Dermis lymphatic vessel endothelial cell (primary cell): ENCODE measurements at places on chromosomes 12 and 14. TPM values are rescaled to one million over a fixed set of nuclear protein-coding genes. Genes with fewer than 3 reads are reported as not detected.

LTB4R2 gene
- 2.3 and 3.1 TPM in 2 replicates for total RNA-seq

RNF212B gene
- total RNA-seq, result not detected in 2 replicates

GLI1 gene
- not detected in 2 replicates for total RNA-seq

CLEC4E gene
- total RNA-seq, result not detected in 2 replicates

BDKRB1 gene
- not detected in 2 replicates for total RNA-seq

TAPBPL gene
- total RNA-seq, result 11.0 and 28.1 TPM in 2 replicates

SLC2A13 gene
- 7.9 and 12.4 TPM in 2 replicates for total RNA-seq

CLECL1 gene
- not detected in 2 replicates for total RNA-seq

TAS2R10 gene
- 0.43 and 0.77 TPM in 2 replicates for total RNA-seq

ENDOU gene
- under 0.01 and 0.11 TPM in 2 replicates for total RNA-seq

SALL2 gene
- 0.34 and 0.43 TPM in 2 replicates for total RNA-seq

ADGRD1 gene
- total RNA-seq, result 0.26 and 0.33 TPM in 2 replicates

OLR1 gene
- under 0.01 TPM in 1 of 2 replicates, not detected in the other for total RNA-seq

WSCD2 gene
- not detected in 2 replicates for total RNA-seq

TPCN1 gene
- 4.6 and 7.6 TPM in 2 replicates for total RNA-seq

CCDC177 gene
- not detected in 2 replicates for total RNA-seq

KRT3 gene
- not detected in 2 replicates for total RNA-seq

STYK1 gene
- 2.7 and 7.8 TPM in 2 replicates for total RNA-seq

CCDC85C gene
- 4.3 and 6.6 TPM in 2 replicates for total RNA-seq

PLCZ1 gene
- total RNA-seq, result not detected in 2 replicates

KRT78 gene
- not detected in 2 replicates for total RNA-seq

GPD1 gene
- 0.22 TPM in 1 of 2 replicates, not detected in the other for total RNA-seq

GPRC5A gene
- 0.60 and 1.4 TPM in 2 replicates for total RNA-seq

OTOGL gene
- total RNA-seq, result 0.22 and 0.43 TPM in 2 replicates

GPR68 gene
- total RNA-seq, result 0.22 and 0.34 TPM in 2 replicates

NANOG gene
- not detected in 2 replicates for total RNA-seq

C12orf43 gene
- total RNA-seq, result 9.1 and 17.4 TPM in 2 replicates

KLRG1 gene
- total RNA-seq, result 0.22 and 0.77 TPM in 2 replicates

LPAR5 gene
- total RNA-seq, result under 0.01 TPM in 1 of 2 replicates, not detected in the other

CTSG gene
- total RNA-seq, result not detected in 2 replicates

KRT77 gene
- not detected in 2 replicates for total RNA-seq

RNASE3 gene
- not detected in 2 replicates for total RNA-seq

FGD4 gene
- total RNA-seq, result 7.2 and 7.7 TPM in 2 replicates

SLC7A8 gene
- total RNA-seq, result 0.11 and 3.1 TPM in 2 replicates

TAS2R42 gene
- not detected in 2 replicates for total RNA-seq

PLEKHD1 gene
- under 0.01 TPM in 2 replicates for total RNA-seq

ESRRB gene
- not detected in 2 replicates for total RNA-seq

COL2A1 gene
- total RNA-seq, result not detected in 2 replicates

TAS2R46 gene
- 1.5 and 1.6 TPM in 2 replicates for total RNA-seq

ERH gene
- 235 and 319 TPM in 2 replicates for total RNA-seq

PLEKHA5 gene
- 9.8 and 10.8 TPM in 2 replicates for total RNA-seq

ST8SIA1 gene
- 0.65 and 0.86 TPM in 2 replicates for total RNA-seq

STXBP6 gene
- total RNA-seq, result 17.8 and 71.6 TPM in 2 replicates

OR4K13 gene
- total RNA-seq, result not detected in 2 replicates

KRT85 gene
- total RNA-seq, result not detected in 2 replicates

TCL1B gene
- not detected in 2 replicates for total RNA-seq

OR4E2 gene
- not detected in 2 replicates for total RNA-seq

FCF1 gene
- 11.4 and 19.6 TPM in 2 replicates for total RNA-seq

KRT79 gene
- total RNA-seq, result not detected in 2 replicates

RTL1 gene
- total RNA-seq, result not detected in 2 replicates

VWF gene
- 1,035 and 2,002 TPM in 2 replicates for total RNA-seq

DHRS2 gene
- 2.9 and 4.1 TPM in 2 replicates for total RNA-seq

ITGA7 gene
- total RNA-seq, result 0.22 TPM in 1 of 2 replicates, not detected in the other

ANO2 gene
- total RNA-seq, result 29.1 and 86.6 TPM in 2 replicates

TAS2R7 gene
- total RNA-seq, result 0.09 TPM in 1 of 2 replicates, not detected in the other

SYT10 gene
- total RNA-seq, result not detected in 2 replicates
